ENCODE measurements at places on chromosomes 4 and X. TPM values are rescaled to one million over a fixed set of nuclear protein-coding genes. Genes with fewer than 3 reads are reported as not detected.

Gene DMD
- 218 TPM for total RNA-seq

Gene TMEM31
- not detected for total RNA-seq

Gene GNRHR
- total RNA-seq, result not detected

DNA sequence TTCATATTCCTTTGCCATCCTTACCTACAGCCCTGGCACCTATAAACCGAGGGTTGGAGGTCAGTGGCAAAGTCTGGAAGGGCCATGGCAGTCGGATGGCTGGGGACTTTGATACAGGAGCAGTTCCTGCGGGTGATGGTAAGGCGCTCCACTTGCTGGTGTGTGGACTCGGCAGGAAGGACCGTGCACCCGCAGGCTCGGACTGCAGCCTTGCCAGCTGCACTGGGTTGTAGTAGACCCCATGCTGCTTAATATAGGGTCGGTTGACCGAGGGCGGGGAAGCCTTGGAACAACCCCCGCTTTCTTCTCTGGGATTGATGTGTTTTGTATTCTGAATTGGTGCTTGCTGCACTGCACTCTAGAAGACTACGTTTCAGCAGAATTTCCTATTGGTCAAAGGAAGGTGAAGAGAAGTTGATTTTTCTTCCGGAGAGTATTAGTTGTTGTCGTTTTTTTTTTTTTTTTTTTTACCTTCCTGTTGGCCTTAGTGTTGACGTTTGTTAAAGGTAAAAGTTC is 638 bp downstream of the BLTP1 start:
- peak; percentile 34 for DNase-seq

Gene IL13RA2
- total RNA-seq, result not detected

- no peak for DNase-seq
Measured at GRCh38 chr4:95193391-95194224, 355.2 kb downstream of the UNC5C start.

- DNase-seq, result no peak
Measured at GRCh38 chr4:36288731-36289426, 7.5 kb downstream of the DTHD1 start.

- DNase-seq, result no peak
Measured at GRCh38 chr4:155972098-155972497, 18.4 kb upstream of the CTSO start.

Gene HELT
- not detected for total RNA-seq

Gene SPANXA2
- total RNA-seq, result not detected

DNA sequence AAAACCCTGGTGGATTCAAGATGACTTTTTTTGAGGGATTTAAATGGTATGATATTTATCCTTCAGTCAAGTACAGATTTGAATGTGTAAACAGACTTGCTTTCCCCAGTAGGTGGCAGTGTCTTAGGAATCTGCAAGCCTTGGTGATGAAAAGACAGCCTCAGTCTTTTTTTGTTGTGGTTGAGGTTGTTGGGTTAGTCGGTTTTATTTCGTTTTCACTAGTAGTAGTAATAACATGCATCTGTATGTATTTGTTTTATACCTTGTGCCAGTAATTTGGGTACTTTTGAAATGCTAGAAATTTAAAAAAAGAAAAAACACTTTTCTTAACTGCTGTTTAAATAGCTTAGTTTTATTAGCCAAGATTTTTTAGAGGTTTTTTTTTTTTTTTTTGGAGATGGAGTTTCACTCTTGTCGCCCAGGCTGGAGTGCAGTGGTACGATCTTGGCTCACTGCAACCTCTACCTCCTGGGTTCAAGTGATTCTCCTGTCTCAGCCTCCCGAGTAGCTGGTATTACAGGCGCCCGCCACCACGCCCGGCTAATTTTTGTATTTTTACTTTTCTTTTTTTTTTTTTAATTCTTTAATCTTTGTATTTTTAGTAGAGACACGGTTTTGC is 39.2 kb downstream of the COPS4 start:
- DNase-seq, result no peak

- no peak for DNase-seq
Measured at GRCh38 chrX:83160096-83160495, 348.0 kb upstream of the POU3F4 start.

DNA sequence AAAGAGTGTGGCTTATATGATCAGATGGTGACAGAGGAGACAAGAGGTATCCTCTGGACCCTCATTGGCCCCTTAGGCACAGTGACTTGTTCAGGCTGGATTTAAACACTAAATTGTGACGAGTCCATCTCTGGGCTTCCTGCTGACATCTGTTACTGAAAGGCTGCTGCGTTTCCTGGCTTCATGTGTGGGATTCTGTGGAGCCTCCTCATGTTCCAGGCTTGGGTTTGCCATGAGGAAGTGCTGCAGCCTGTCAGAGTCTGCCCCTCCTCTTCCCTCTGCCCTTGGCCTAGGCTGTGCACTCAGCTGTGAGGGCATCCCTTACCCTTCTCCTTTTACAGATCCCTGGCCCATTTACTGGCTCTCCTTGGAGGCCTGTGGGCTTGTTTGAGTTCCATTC is 159.1 kb upstream of the TTC29 start:
- no peak for DNase-seq

Gene GIMD1
- total RNA-seq, result not detected

Gene TCP11X2
- total RNA-seq, result not detected

DNA sequence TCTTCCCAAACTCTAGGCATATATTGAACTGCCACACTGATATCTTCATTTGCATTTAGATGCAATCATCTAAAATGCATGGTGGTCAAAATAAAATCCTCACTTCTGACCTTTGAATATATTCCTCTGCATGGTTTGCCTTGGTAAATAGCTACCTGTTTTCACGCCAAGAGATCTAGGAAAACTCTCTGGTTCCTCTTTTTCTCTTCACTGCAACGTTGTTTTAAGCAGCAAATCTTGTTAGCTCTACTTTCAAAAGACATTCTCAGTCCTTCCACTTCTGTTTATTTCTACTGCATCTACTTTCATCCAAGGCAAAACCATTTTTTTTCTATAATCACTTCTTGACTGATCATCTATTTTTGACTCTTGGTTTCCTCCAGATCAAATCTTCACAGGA is 1001.6 kb upstream of the GRID2 start:
- DNase-seq, result no peak

- DNase-seq, result no peak
Measured at GRCh38 chr4:91622925-91623602, 680.7 kb upstream of the GRID2 start.

DNA sequence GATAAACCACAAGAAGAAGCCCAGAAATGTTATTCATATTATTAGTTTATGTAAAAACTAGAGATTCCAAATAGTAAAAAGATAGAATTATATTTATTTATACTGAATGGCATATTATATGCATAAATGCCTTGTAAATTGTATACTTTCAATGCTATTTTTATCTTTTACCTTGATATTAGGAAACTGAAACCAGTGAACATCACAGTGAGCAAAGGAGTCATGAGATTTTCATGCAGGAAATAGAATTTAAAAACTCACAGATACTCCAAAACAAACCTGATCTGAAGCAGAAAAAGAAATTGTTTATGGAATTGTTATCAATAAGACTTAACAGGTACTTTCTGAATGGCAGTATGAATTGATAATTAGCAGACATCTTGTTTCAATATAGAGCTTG is 207.3 kb upstream of the CENPE start:
- DNase-seq, result no peak

Gene DAPP1
- 0.82 TPM for total RNA-seq

- no peak for DNase-seq
Measured at GRCh38 chr4:102598086-102598761, 97.1 kb downstream of the NFKB1 start.

- DNase-seq, result no peak
Measured at GRCh38 chr4:165794834-165795233, 78.2 kb upstream of the TLL1 start.
